Mesothelial cell of epicardium (in vitro differentiated cells): ENCODE measurements at places on chromosomes 12 and 14. TPM values are rescaled to one million over a fixed set of nuclear protein-coding genes. Genes with fewer than 3 reads are reported as not detected.

CCDC177 gene
- total RNA-seq: 0.24 to 0.34 TPM (median 0.34 TPM) in 3 replicates

LRP1-AS gene
- not detected in 3 replicates for total RNA-seq

RARG gene
- total RNA-seq: 66.6 to 72.2 TPM (median 71.6 TPM) in 3 replicates

GRCh38 chr12:107319533-107320032 is 226.2 kb upstream of the CRY1 start:
- DNase-seq: no peak

GRCh38 chr12:116366824-116367223 is 89.3 kb upstream of the MED13L start:
- DNase-seq: no peak

GRCh38 chr12:13571035-13571434 is 374.5 kb downstream of the EMP1 start:
- no peak for DNase-seq

GRCh38 chr12:68114606-68115005 is 44.9 kb downstream of the IFNG start:
- no peak for DNase-seq

DNA sequence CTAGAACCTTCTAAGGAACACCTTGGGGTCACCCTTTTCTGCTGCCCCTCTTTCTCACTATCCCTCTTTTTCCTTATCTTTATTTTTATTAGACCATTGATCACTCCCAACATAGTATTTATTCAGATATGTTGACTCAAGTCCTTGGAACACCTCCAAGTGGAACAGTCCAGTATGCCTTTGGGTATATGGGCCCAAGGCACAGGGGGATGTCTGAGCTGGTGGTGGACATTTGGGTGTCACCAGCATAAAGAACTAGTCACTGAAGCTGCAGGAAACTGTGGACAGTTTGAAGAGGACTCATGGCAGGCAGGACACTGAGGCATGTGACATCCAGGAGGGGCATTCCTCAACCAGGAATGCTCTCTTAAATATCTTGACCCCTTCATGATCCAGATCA is 105.6 kb downstream of the VEZT start:
- no peak for DNase-seq

DNA sequence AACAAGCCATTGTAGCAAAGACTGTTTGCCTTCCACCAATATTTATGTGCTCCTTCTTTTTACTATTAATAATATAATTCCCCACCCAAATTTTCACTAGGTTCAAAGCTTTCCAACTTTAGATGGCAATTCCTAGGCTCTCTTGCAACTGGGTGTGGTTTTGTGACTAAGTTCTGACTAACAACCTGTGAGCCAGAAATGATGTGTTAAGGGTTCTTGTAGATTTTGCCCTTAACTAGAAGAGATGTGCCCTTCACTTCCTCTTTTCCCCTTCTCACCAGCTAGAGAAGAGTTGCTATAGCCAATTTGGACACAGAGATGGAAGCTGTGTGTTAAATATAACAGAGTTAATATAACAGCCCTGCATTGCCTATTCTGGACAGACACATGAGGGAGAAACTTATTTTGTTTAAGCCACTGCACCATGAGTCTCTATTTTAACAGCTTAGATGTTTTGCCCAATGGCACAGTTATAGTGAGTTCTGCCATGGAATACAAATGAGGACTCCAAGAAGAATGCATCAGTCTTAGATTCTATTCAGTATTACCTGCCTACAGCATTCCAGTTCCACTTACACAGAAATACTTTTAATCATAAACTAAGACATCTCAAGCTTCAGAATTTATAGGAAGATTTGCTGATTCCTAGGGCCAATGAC is 216.2 kb downstream of the DUSP6 start:
- DNase-seq: no peak

DNA sequence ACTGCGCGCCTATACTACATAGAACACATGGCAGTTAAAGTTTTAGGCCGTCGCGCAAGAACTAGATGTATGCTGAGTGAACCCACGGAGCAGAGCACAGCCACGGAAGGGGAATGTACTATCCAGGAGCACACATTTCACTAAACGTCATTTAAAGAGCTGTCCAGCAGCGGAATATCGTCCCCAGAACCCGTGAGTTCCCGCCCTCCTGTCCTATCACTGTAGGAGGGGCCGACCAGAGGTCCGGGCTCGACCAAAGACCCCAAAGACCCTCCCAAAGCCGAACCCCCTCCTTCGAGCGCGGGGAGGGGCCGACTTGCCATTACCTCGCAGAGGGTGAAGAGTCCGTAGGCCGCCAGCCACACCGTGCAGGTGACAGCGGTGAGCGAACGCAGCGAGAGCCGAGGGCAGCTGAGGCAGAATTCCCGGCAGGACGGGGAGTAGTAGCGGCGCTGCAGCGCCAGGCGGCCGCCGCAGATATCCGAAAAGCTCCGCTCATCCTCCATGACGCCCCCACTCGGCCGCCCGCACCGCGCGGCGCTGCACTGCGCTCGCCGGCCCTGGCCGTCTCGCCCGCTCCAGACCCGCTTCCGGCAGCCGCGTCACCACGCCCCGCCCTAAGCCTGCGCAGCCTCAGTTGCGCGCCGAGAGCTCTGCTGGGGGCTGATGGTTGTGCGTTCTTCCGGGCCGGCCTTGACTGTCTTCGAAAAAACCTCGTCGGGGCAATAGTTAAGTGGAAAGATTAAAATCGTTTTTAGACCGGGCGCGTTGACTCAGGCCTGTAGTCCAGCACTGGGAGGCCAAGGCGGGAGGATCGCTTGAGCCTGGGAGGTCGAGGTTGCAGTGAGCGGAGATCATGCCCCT is at the start of gene PIGH:
TSS of gene PIGH (minus strand) at position 571 of the 864 bp plus-strand sequence. CDS start at position 506, 65 bp downstream.
- DNase-seq: peak; percentile 91

DNA sequence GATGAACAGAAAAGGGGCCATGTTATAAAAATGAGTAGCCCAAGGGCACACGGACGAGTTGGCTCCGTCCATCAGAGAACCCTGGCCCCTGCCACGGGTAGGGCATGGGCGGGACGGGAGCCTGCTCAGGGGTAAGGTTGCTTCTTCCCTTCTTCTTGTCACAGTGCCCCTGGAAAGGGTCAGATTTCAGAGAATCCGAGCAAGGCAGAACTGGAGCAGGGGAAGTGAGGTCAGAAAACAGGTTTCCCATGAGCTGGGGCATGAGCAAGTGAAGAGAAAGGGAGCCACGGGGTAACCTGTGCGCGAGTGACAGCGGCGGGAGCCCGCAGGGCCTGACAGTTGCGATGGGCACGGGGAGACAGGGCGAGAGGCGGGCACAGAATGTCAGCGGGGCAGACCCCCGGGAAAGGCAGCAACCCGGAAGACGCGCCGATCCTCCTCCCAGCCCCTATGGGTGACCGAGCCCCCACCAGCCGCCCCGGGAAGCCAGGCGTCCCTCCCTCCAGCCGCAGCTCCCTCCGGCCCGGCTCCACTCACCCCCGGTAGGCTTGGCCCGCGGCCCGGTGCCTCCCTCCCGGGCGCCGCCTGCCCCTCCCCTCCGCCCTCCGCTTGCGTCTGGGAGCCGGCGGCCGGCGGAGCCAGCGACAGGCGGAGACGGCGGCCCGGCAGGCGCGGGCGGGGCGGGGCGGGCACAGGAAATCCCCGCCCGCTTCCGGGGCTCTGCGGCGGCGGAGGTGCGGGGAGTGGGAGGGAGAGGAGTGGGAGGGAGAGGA is at the start of gene ZNF641:
TSS of gene ZNF641 (minus strand) at position 671 of the 773 bp plus-strand sequence. CDS start 2,829 bp downstream, outside the sequence.
- peak; percentile 84 for DNase-seq

DNA sequence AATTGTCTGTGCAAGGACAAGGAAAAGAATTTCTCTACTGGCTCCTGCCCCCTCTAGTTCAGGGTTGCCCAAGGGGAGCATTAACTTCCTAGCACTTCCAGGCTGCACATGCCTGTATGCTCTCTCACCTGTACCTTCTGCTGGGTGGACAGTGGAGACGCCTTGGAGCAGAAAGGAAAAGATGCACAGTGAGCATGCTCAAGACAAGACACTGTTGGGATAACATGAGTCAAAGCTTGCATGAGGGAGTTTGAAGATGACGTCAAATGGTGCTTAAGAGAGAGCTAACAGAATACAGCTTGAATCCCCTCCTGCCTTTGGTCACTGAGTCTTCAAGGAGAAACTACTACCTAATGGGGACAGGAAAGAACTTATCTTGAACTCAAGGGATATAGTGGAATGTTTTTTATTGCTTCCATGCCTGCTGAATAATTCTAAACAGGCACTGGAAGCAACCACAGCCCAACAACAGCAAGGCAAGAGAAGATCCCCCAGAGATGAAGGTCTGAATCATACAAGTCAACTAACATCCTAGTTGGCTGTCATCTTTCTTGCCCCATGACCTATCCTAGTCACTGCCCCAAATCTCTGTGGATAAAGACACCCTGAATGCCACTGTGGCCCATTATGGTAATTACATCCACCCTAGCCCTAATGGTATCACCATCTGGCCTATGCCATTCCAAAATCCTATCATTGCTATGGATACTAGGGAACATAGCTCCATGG is 23.5 kb downstream of the RPS6KA5 start:
- no peak for DNase-seq

DNA sequence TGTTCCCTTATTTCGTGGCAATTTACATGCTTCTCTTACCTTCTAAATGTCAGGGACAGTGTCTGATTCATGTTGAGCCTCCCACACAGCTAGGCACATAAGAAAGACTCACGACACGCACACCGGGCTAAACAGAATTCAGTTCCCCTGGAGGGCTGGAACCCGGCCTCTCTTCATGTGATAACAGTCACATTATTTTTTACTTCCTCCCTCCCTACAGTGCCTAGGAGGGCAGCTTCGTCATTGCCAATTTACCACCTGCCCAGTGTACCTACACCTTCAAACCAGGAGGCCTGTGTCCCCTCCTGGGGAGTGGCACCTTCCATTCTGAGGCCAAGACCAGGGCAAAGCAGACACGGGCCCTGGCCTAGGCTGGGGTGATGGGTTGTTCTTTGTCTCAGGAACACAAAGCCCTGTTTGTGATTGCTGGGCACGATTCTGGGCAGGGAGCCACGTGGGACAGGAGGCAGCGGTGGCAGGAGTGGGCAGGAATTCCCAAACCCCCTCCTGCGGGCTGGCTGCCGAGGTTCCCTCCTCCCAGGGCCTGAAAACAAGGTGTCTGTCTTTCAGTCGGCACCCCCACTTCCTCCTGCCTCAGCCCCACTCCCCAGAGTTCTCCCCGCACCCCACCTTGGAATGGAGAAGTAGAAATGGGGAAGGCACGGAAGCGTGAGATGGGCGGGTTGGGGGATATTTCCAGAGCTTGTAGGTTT is 6.8 kb upstream of the RASAL1 start:
- DNase-seq: no peak

DNA sequence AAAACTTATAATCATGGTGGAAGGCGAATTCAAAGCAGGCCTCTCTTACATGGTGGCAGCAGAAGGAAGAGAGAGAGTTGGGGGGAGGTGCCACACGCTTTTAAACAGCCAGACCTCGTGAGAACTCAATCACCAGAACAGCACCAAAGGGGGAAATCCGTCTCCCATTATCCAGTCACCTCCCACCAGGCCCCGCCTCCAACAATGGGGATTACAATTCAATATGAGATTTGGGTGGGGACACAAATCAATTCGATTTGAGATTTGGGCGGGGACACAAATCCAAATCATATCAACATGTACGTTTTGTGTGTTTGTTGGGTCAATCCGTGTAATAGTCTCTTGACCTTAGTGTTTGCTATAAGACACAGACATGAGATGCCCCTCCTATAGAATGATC is 21.8 kb upstream of the WNK1 start:
- no peak for DNase-seq

DNA sequence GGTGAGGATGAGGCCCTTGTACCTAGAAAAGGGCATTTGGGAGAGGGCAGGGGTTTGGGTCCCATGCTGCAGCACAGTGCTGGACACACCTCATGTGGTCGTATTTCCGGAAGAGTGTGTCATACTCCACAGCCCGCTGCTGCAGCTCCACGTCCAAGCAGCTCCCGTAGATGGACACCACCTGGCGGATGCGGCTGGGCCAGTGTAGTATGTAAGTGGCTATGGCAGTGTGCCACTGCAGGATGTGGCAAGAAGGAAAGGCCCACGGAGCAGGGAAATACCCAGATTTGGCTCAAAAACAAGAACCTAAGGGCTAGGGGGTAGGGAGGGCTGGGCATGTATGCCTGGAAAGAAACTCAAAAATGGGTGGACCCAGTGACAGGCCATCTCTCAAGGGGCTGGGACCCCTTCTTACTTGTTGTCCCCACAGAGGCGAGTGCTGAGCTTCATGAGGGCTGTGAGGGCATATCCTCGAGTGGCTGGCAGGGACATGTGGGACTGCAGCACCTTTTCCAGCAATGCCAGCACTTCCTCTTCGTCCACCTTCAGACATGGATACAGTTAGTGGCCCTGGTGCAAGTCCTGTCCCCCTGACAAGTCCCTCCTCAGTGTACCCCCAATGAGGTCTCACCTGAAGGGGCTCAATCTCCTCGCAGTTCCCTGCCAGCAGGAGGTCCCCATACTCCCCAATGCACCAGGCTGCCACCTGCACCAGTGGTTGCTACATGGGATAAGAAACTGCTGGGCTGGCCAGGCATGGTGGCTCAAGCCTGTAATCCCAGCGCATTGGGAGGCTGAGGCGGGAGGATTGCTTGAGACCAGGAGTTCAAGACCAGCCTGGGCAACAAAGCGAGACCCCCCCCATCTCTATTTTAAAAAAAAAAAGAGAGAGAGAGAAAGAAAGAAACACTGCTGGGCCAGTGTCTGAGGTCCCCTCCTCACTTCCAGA is 5.4 kb downstream of the AP1G2 start:
- no peak for DNase-seq

- DNase-seq: no peak
Measured at GRCh38 chr12:90098132-90098779, 389.6 kb upstream of the ATP2B1 start.

GRCh38 chr14:73602994-73603393 is 9.3 kb upstream of the ACOT6 start:
- no peak for DNase-seq

GRCh38 chr12:52221912-52222457 is 11.1 kb upstream of the KRT7 start:
- no peak for DNase-seq

GRCh38 chr12:11798856-11799501 is 149.5 kb downstream of the ETV6 start:
- DNase-seq: no peak

- no peak for DNase-seq
Measured at GRCh38 chr12:3523058-3523457, 32.1 kb downstream of the PRMT8 start.

DNA sequence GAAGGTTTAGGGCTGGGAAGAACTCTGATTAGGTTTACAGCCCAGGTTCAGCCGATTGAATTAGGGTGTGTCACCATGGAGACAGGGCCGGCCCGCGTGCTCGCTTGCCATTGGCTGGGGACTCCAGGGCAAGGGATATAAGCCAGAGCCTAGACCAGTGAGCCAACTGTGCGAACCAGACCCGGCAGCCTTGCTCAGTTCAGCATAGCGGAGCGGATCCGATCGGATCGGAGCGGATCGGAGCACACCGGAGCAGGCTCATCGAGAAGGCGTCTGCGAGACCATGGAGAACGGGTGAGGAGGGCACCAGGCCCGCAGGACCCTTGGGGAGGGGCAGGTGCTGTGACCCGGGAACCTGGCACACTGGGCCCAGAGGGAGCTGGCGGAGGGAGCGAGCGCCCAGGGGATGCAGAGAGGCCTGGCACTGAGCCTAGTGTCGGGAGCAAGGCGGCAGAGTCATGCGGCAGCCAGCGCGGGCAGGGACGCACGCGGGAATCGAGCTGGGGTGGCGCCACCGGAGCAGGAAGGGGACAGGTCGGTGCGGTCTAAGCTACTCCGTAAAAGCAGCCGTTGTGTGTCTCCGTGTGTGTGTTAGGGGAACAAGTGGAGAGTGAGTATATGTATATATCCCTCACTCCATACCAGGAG is at the start of gene PNP:
TSS of gene PNP (plus strand) at position 165 of the 648 bp plus-strand sequence. CDS start at position 284, 119 bp downstream.
- DNase-seq: peak; percentile 46
